ENCODE measurements at places on chromosomes 5 and 9.

GRCh38 chr9:113649054-113649453 lies 185.5 kb downstream of the RGS3 start:
- DNase-seq: no peak

GRCh38 chr5:102295534-102296177 lies 428 bp downstream of the SLCO4C1 start:
- DNase-seq: no peak

GRCh38 chr9:27352457-27353165 lies 55.7 kb upstream of the EQTN start:
- DNase-seq: no peak

DNA sequence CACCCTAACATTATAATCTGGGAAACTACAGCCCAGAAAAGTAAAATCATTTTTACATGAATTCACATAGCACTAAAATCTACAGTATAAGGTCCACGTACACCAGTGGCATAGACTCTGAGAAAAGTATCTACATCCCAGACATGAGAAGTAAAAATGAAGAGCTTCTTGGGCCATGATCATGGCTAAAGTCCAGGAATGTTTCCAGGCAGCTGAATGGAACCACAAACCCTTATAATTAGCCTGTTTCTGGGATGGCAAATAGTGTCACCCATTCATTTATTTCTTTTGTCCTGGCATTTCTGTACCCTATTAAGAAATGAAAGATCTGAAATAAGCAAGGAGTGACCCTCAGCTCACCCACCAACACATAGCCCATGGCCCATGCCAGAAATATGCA lies 217.9 kb downstream of the SPOCK1 start:
- no peak for DNase-seq

- DNase-seq: no peak
Measured at GRCh38 chr5:44538797-44539601, 149.8 kb upstream of the FGF10 start.

GRCh38 chr5:103445426-103446035 lies 117.1 kb downstream of the NUDT12 start:
- DNase-seq: no peak
